CD4-positive, alpha-beta T cell treated with Interleukin-17A for 1 hour (primary cell): ENCODE measurements at places on chromosomes 1 and 21.

- peak; percentile 45 for DNase-seq
Measured at GRCh38 chr1:182446033-182446669, 3.8 kb upstream of the RGSL1 start.

DNA sequence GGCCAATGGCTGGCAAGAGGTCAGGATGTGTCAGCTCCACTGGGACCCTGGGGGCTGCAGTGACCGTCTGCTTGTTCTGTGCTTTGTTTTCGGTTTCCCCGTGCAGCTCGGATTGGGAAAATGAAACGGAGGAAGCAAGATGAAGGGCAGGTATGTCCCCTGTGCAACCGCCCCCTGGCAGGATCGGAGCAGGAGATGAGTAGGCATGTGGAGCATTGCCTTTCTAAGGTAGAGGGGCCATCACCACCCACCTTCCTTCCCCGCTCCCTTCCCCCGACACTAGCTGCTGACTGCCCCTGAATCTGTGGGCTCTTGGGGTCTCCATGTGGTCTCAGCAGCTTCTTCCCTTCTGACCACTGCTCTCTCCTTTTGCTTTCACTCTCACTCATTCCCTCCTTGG lies 38.8 kb downstream of the TMEM53 start:
- DNase-seq = no peak

DNA sequence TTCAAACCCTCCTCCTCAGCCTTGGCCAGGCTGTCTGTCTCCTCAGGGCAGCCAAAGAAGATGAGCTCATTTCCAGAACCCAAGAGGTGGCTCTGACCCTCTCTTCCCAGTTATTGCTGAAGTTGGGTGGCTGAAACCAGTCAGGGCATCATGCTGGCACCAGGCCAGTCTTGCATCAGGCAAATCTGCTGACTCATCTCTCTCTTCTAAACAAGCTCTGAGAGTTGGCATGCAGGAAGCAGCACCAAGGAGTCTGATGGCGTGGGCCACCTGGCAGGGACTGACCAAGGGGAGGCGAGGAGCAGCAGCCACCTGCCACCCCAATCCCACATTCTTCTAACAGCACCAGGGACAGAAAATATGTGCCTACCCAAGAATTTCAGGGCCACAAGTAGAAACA lies 104.8 kb upstream of the ATP1A1 start:
- DNase-seq = no peak

DNA sequence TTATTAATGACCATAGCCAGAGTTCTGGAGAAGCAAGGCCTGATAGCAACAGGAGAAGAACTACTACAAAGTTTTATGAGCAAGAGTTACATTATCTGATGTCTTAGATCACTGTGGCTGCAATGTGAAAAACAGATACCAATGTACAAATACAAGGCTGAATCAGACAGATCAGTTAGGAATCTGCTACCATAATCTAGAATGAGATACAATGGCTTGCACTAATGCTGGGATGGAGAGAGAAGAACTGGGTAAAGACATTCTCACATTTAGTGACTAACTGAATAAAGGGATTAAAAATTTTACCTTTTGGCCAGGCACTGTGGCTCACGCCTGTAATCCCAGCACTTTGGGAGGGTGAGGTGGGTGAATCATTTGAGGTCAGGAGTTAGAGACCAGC lies 41.3 kb downstream of the ARID4B start:
- no peak for DNase-seq

- DNase-seq = no peak
Measured at GRCh38 chr1:29299446-29299845, 63.1 kb downstream of the PTPRU start.

GRCh38 chr1:61898658-61899057 lies 156.4 kb downstream of the PATJ start:
- no peak for DNase-seq

DNA sequence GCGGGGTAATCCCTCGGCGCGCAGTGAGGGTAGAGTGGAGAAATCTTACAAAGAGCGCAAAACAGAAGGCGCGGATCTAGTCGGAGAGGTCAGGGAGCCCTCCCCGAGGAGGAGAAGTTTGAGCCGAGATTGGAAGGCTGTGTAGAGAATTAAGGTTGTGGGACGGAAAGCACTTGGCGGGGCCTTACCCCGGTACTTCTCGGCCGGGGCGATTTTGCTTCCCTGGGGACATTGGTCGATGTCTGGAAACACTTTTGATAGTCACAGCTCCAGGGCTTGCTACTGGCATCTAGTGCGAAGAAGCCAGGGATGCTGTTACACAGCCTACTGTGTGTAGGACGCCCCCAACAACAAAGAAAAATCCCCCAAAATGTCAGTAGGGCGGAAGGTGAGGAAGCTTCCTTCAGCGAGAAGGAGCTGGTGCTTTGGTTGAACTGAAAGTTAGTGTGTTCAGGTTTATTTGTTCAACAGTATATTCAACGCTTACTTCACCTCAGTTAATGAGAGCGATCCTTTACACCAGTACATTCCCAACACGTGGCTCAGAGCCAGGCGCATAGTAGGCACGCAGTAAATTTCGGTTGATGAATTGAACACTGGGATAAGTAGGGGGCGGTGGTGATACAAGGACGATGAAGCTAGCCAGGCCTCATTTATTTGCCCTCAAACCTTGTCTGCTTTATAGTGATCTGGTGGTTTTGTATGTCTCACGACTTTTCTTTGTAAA lies 807 bp downstream of the CEP85 start:
- peak; percentile 36 for DNase-seq

DNA sequence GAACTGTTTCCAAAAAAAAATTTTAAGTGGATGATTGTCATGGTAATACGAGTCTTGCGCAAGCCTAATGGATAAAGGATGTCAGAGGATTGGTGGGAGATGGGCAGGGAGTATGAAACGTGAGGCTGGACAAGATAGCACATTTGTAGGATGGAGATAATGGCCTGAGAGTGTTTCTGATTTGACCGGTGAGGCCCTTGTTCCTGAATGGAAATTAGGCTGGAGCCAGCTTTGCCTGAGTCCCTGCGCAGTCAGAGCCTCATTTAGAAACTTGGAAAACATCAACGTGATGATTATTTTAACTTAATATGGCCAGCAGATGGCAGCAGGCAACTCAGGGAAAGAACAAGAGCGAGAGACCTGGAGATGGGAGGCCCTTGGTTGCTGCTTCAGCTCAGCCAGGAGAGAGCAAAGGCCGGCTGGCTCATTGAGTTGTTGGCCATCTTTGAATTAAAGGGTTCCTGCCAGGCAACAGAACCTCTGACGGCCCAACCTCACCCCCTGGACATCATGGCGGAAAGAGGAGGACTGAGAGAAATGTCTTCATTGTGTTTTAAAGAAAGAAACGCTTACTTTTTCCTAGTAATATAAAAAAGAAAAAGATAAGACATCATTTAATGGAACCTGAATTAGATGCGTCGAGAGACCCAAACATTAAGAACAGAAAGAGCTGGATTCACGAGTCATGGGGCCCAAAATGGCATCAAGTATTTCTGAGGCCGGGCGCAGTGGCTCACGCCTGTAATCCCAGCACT lies 80.3 kb downstream of the SELENOF start:
- DNase-seq = peak; percentile 71

GRCh38 chr1:241022366-241022765 lies 334.6 kb downstream of the RGS7 start:
- DNase-seq = no peak

GRCh38 chr1:116880917-116881316 lies 28.8 kb upstream of the PTGFRN start:
- no peak for DNase-seq

DNA sequence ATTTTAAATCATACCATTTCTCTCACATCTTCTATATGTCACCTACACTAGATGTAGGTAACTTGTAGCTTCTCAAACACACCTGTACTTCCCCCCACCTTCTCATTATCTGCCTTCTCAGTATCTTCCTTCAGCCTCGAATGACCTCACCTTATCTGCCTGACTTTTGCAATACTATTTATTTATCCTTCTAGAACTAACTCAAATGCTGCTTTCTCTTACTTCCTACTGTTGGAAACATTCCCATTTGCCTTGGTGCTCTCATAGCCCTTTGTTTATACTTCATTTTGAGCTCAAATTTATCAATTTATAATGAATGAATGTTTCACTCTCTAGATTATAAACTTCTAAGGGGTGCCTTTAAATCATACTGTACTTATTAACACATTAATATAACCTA lies 50.4 kb upstream of the KIAA1614 start:
- DNase-seq = no peak

- DNase-seq = no peak
Measured at GRCh38 chr1:163074004-163074403, 4.8 kb downstream of the RGS4 start.

DNA sequence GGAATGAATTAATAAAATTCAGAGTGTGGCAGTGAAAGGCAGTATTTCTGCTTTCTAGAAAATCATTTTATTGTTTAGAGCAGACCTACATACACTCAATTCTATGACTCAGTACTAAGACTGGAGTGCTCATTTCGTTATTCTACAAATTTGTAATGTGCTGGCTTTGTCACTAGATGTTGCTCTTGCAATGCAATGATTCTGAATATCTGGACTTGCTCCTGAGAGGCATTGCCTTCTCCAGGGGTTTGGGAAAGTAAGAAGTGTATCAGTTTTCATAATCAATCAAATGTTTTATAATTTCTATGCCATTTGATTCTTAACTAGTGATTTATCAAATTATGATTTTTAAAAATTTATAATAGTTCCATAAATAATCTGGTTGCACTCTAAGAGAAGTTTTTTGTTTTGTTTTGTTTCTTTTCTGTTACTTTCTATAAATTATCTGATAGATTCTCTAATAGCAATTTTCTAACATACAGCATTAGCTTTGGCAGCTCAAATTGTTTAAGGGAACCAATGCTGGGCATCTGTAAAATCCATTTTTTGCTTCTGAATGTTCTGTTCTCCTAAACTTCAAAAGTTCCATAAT lies 280.5 kb upstream of the SGIP1 start:
- peak; percentile 76 for DNase-seq

- no peak for DNase-seq
Measured at GRCh38 chr1:227521782-227522181, 41.6 kb upstream of the ZNF678 start.

DNA sequence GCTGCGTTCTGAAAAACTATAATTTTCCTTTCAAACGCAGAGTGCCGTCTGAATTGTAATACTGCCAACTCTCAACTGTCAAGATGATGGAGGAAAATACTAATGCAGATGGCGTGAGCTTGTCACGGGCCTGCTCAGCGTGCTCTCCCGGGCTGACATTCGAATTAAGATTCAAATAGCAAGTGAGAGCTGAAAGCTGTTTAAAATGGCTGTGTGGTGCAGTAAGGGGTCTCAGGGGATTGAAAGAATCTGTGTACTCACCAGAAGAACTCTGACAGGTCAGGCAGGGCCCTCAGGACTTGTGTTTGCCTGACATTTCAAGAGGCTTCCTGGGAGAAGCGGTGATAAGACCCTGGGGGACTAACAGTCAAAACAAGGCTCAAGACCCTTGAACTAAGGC lies 33.1 kb downstream of the ZMYND12 start:
- DNase-seq = no peak

GRCh38 chr1:235843461-235843961 lies 23.2 kb downstream of the LYST start:
- DNase-seq = peak; percentile 45

DNA sequence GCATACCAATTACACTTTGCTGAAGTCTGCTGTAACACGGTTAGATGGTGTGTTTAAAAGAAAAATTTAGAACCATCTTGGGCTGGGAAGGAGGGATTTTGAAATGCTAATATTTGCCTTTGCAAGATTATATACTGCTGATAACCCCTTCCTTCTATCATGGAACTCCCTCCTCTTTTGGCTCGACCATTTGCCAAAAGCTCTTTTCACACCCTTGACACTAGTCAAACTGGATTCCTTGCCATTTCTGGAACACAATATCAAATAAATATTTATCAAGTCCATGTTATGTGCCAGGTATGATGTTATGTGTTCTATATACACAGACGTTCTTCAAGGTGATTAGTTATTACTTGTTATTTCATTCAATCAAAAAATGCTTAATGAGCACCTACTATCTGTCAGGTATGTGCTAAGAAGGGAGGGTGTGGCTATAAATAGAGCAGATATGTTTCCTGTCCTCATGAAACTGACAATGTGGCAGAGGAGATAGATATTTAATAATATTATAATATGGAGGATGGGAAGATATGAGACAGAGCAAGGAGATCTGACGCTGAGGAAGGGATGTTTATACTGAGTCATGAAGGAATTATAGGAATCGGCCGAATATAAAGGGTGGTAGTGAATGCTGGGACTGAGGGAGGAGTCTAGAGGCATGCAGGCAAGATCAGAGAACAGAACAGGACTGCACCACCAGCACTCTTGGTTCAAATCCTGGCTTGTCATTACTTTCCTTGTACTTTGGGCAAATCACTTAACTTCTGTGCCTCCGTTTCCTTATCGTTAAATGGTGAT lies 16.1 kb upstream of the XPR1 start:
- no peak for DNase-seq

DNA sequence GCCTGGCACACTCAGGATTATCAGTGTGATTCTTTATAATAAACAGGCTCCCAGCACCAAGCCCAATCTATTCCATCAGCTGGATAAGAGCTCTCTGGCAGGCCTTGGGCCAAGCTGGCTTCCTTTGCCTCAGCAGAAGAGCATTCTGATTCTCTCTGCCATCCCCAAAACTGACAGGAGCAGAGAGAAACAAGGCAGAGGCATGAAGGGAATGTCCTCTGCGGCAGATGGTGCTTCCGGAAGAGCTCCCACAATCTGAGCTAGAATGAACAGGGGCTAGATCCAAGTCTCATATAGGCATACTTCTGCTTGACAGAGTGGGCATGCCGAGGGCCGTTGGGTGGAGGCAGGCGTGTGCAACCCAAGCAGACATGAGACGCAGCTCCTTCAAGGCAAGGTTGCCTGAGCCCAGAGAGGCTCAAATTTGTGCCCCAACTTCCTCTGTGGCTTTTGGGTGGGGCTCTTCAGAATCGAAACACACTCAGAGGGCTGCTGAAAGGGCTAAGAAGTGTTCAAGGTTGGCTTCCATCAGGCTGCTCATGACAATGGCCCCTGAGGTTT lies 4.0 kb downstream of the CAPN2 start:
- DNase-seq = peak; percentile 80

- no peak for DNase-seq
Measured at GRCh38 chr1:155073377-155074242, 5.0 kb upstream of the EFNA3 start.
